ENCODE measurements at places on chromosomes 6 and 20.
A peak's percentile ranks its signal among the peaks of the same experiment; 100 is the strongest.

DNA sequence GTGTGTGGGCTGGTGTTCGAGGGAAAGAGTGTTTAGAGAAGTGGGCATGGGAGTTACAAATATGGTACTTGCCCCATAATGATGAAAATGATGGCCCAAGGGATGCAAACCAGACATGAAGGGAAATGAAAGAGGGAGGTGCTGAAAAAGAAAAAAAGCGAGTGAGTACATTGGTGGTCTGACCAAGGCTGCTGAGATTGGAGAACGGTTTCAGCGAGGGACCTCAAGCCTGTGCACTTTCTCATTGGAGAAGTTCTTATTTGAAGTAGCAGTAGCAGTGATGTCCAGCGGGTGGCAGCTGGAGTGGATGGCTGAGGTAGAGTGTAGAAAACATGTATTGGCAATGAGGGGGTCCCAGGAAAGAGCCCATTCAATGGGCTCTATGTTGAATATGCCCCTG, 54.8 kb downstream of the TNFAIP3 start:
- H3K36me3 ChIP-seq, result no peaks in the 10 kb centered on the region
- H3K4me3 ChIP-seq, result no peak overlapping the region
- H3K27ac ChIP-seq, result no peak overlapping the region
- H3K27me3 ChIP-seq, result no peaks in the 10 kb centered on the region
- peaks cover 12% of the 10 kb centered on the region for H3K4me1 ChIP-seq

DNA sequence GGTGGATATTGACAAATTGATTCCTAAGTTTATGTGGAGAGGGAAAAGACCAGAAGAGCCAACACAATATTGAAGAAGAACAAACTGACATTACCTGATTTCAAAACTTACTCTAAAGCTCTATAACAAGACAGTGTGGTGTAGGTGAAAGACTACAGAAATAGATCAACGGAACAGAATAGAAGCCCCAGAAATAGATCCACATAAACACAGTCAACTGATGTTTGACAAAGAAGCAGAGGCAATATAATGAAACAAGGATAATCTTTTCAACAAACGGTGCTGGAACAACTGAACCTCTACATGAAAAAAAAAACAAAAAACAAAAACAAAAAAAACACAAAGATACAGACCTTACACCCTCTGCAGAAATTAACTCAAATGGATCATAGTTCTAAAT, 50.2 kb downstream of the MAP3K5 start:
- no peaks in the 10 kb centered on the region for H3K27me3 ChIP-seq
- H3K36me3 ChIP-seq, result no peaks in the 10 kb centered on the region
- H3K4me1 ChIP-seq, result peaks cover 12% of the 10 kb centered on the region
- no peak for DNase-seq
- H3K4me3 ChIP-seq, result no peak overlapping the region

- H3K36me3 ChIP-seq, result no peaks in the 10 kb centered on the region
- H3K27me3 ChIP-seq, result no peaks in the 10 kb centered on the region
- no peak for DNase-seq
- H3K27ac ChIP-seq, result peak overlapping the region; percentile 97
Observed at GRCh38 chr6:111761783-111762312, 111.4 kb downstream of the FYN start.

- no peak overlapping the region for H3K27ac ChIP-seq
- no peaks in the 10 kb centered on the region for H3K27me3 ChIP-seq
- H3K4me1 ChIP-seq, result peaks cover 15% of the 10 kb centered on the region
- H3K36me3 ChIP-seq, result no peaks in the 10 kb centered on the region
- H3K4me3 ChIP-seq, result no peak overlapping the region
Observed at GRCh38 chr6:3409699-3410384, 47.0 kb downstream of the SLC22A23 start.

GRCh38 chr6:163232015-163232523, 182.4 kb upstream of the QKI start:
- H3K36me3 ChIP-seq, result no peaks in the 10 kb centered on the region
- peak; percentile 73 for DNase-seq
- H3K27ac ChIP-seq, result no peak overlapping the region

DNA sequence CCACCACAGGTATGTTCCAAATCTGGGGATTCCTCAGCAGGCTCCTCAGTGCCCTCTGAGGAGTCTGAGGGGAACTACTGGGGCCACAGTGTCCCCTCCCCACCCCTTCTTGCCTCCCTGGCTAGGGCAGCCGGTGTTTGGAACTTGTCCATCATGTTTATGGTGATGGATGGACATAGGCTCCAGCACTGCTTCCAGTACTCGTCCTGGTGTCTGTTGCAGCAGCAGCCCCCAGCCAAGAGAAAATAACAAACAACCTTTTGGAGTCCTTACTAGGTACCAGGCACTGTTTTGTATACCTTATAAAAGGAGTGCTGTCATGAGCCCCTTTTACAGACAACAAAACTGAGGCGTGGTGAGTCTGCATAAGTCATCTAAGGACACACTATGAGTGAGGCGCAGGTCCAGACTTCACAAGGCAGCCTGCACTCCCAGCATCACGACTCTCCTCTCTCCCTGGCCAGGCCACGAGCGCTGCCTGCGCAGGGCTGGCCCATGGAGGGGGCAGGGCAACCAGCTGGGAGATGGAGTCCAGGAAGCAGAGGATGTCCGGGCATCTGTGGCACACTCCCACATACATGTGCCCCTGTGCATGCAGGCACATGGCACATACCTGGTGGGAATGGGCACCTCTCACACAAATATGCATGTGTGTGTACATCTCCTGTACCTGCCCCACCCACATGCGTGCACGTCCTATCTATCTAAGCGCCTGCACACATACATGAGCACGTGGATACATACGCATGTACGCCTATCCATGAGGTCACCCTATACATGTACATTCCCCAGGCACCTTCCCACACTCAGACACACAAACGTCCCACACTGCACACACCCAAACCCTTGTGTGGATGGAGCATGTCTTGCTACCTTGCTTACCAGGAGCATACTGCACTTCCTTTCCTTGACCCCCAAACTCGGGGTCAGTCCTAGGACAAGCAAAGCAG, 152.7 kb downstream of the VEGFA start:
- peaks cover 49% of the 10 kb centered on the region for H3K4me1 ChIP-seq
- no peak overlapping the region for H3K4me3 ChIP-seq
- H3K27ac ChIP-seq, result peak overlapping the region; percentile 68

- H3K4me1 ChIP-seq, result peaks cover 9% of the 10 kb centered on the region
- H3K4me3 ChIP-seq, result no peak overlapping the region
- no peak overlapping the region for H3K27ac ChIP-seq
- peak; percentile 92 for DNase-seq
Observed at GRCh38 chr20:46132705-46133120, 14.6 kb downstream of the CD40 start.

GRCh38 chr20:671252-672030, 4.2 kb downstream of the SCRT2 start:
- peaks cover 53% of the 10 kb centered on the region for H3K27me3 ChIP-seq
- DNase-seq, result peak; percentile 74
- H3K4me3 ChIP-seq, result no peak overlapping the region
- H3K36me3 ChIP-seq, result no peaks in the 10 kb centered on the region

- H3K27me3 ChIP-seq, result no peaks in the 10 kb centered on the region
- peak overlapping the region; percentile 89 for H3K27ac ChIP-seq
- H3K4me1 ChIP-seq, result peaks cover 30% of the 10 kb centered on the region
- no peaks in the 10 kb centered on the region for H3K36me3 ChIP-seq
- DNase-seq, result peak; percentile 92
Observed at GRCh38 chr6:36984581-36985416, 1.2 kb downstream of the MTCH1 start.

- no peaks in the 10 kb centered on the region for H3K4me1 ChIP-seq
- no peak overlapping the region for H3K4me3 ChIP-seq
- H3K36me3 ChIP-seq, result no peaks in the 10 kb centered on the region
Observed at GRCh38 chr6:130152908-130153510, 69.7 kb downstream of the SAMD3 start.

GRCh38 chr6:93165850-93166430, 253.4 kb downstream of the EPHA7 start:
- H3K27me3 ChIP-seq, result no peaks in the 10 kb centered on the region
- no peak overlapping the region for H3K4me3 ChIP-seq
- DNase-seq, result no peak
- no peak overlapping the region for H3K27ac ChIP-seq
- H3K4me1 ChIP-seq, result no peaks in the 10 kb centered on the region

- DNase-seq, result no peak
- H3K36me3 ChIP-seq, result no peaks in the 10 kb centered on the region
- no peak overlapping the region for H3K4me3 ChIP-seq
Observed at GRCh38 chr6:104423691-104424090, 436.0 kb downstream of the HACE1 start.

DNA sequence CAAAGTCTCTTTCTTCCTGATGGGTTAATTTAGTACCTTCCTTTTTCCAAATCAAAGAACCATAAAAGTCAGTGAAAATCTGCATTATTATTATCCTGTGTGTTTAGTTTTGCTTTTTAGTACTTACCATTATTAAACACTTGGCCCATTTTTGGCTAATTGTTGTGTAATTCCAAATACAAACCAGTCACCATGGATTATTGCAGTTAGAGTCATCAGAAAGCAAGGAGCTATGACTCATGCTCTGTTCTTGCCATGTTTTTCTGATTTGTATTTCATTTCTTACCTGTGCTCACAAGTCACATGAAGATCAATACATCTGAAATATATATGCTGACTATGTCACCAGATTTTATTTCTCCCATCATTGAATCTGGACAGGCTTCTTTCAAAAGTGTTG, 31.3 kb downstream of the SLC22A3 start:
- no peaks in the 10 kb centered on the region for H3K4me1 ChIP-seq
- H3K27me3 ChIP-seq, result no peaks in the 10 kb centered on the region
- no peaks in the 10 kb centered on the region for H3K36me3 ChIP-seq

- H3K27me3 ChIP-seq, result no peaks in the 10 kb centered on the region
- H3K27ac ChIP-seq, result no peak overlapping the region
- no peak overlapping the region for H3K4me3 ChIP-seq
- no peak for DNase-seq
Observed at GRCh38 chr20:59686404-59687346, 82.3 kb downstream of the PHACTR3 start.

DNA sequence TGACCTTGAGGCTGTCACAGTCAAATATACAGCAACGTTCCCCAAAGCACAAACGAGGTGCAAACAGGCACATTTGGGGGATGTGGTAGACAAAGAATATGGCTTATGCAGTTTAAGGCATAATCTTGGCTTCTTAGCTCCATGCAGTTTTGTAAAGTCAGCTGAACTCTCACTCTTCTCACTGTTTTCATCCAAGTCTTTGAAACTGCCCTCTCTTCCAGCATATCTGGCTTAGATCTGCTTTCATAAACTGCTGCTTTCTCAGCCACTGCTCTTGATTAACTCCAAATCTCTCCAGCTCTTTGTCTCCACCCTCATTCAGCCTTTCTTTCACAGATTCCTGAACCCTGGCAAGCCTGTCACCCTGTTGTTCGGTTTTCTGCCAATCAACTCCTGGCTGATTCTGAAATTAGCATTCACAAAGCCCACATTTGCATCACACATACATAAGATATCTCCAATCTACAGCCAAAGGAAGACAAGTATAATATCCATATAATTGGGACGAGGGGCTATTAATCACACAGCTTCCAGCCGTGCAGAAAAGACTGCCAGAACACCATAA, 301.1 kb upstream of the RNF217 start:
- H3K36me3 ChIP-seq, result no peaks in the 10 kb centered on the region
- H3K4me1 ChIP-seq, result peaks cover 5% of the 10 kb centered on the region
- no peak overlapping the region for H3K4me3 ChIP-seq
- no peak overlapping the region for H3K27ac ChIP-seq
- DNase-seq, result no peak

DNA sequence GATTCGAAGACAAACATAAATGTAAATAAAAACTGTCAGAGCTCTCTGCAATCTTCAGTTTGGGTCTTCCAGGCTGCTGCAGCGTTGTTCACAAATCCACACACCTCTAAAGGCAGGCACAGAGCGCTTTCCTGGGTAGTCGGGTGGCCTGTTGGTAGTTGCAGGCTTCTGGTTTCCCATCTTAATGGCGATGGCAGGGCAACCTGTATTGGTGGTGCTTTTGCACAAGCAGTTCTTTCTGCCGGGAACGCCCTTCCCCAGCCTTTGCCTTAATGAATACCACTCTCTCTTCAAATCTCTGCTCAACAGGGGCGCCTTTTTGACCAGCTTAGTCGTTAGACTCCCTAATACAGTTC, 723 bp upstream of the IFT52 start:
- H3K4me1 ChIP-seq, result peaks cover 17% of the 10 kb centered on the region
- H3K27me3 ChIP-seq, result no peaks in the 10 kb centered on the region
- peaks cover 5% of the 10 kb centered on the region for H3K36me3 ChIP-seq
- peak overlapping the region; percentile 94 for H3K27ac ChIP-seq

GRCh38 chr6:89073840-89074239, 6.7 kb upstream of the PNRC1 start:
- no peaks in the 10 kb centered on the region for H3K4me1 ChIP-seq
- no peak overlapping the region for H3K4me3 ChIP-seq
- H3K27me3 ChIP-seq, result peaks cover 5% of the 10 kb centered on the region

GRCh38 chr20:51876313-51876940, 74.1 kb upstream of the SALL4 start:
- no peak overlapping the region for H3K27ac ChIP-seq
- H3K27me3 ChIP-seq, result no peaks in the 10 kb centered on the region
- DNase-seq, result no peak
- H3K4me1 ChIP-seq, result no peaks in the 10 kb centered on the region
- no peak overlapping the region for H3K4me3 ChIP-seq

DNA sequence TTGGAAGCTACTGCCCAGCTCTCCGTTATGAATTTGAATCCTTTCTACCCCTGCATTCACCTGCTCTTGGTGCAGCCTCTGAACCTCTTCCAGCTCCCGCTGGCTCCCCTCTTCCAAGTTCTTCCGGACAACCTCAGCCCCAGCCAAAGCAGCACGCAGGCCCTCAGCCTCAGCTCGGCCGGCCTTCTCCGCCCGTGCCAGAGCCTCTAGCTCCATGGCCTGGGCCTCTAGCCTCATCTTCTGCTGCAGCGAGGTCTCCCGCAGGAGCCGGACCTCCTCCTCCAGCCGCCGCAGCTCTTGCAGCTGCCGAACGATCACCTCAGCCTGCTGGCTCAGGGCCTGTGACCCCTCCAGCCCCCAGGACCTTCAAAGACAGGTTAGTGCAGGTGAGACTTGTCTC, 3.2 kb downstream of the CCHCR1 start:
- H3K4me1 ChIP-seq, result peaks cover 10% of the 10 kb centered on the region
- no peak for DNase-seq
- no peak overlapping the region for H3K27ac ChIP-seq
- no peaks in the 10 kb centered on the region for H3K27me3 ChIP-seq
- H3K36me3 ChIP-seq, result peaks cover 31% of the 10 kb centered on the region

GRCh38 chr6:112951829-112952228, 604.7 kb downstream of the RFPL4B start:
- H3K36me3 ChIP-seq, result no peaks in the 10 kb centered on the region
- peaks cover 6% of the 10 kb centered on the region for H3K4me1 ChIP-seq
- H3K27me3 ChIP-seq, result no peaks in the 10 kb centered on the region
- DNase-seq, result no peak
